ENCODE measurements at places on chromosomes 11 and 22.

DNA sequence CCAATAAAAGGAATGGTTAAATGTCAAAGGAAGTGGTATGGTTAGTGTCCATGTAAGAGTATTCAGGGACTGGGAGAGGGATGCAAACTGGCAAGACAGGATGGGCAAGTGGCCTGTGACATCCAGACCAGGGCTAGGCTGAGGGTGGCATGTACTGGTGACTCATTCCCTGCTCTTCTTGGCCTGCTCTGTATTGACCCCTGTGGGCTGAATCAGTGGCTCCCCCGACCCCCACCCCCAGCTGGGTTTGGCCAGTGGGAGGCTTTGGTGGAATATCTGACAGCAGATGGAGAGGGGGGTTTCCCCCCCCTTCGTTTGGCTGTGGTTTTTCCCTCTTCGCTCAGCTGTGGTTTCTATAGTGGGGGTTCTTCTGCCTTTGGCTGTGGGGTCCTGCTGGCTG is 87.7 kb downstream of the CSNK2A3 start:
- no peak for DNase-seq

GRCh38 chr22:23301591-23301990 is 121.3 kb downstream of the BCR start:
- no peak for DNase-seq

GRCh38 chr11:46207270-46207669 is 70.2 kb upstream of the CREB3L1 start:
- DNase-seq = no peak

DNA sequence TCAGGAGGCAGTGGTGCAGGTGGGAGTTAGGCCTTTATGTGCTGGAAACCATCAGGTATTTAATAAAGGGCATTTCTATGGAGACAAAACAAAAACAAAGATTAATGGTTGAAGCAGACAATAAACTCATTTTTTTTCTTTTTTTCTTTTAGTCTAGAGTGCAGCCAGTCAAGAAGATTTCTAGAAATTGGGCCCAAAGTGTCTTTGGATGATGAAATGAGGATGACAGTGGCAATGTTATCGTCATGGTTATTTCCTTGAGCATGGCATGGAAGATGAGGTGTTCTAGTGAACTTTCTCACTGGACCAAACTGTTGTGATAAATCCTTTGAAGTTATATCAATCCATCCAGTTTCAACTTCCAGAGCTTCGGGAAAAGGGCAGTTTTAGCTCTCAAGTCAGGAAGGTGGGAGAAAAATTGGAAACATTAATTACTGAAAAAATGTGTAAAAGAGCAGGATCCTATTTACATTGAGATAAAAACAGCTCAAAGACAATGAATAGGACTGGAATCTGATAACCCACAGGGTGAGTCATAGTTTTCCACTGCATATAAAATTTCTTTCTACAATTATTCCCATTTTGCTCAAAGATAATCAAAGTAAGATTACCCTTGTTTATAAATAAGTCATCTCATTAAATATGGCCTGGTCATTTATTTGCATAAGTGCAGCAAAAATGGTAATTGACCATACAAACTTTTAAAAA is 33.0 kb downstream of the PRR5L start:
- DNase-seq = no peak

GRCh38 chr11:123073343-123074057 is 11.6 kb upstream of the HSPA8 start:
- DNase-seq = no peak

DNA sequence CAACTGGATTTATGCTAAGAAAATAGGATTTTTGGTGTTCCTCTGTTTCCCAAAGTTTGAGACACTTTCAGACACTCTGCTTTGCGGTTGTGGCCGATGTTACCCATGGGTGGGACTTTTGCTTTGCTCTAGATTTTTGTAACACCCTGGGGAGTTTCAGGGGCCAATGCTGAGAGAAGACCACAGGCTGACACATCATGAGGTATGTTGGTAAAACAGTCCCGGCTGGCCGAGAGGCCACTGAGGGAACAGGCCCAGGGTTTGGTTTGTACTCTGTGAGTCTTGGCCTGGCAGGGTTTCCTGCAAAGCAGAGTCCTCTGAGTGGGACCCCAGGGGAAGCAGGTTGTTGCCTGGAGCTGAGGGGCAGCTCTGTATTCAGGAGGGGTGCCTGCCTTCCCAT is 78.5 kb upstream of the PITPNB start:
- peak; percentile 1 for DNase-seq

DNA sequence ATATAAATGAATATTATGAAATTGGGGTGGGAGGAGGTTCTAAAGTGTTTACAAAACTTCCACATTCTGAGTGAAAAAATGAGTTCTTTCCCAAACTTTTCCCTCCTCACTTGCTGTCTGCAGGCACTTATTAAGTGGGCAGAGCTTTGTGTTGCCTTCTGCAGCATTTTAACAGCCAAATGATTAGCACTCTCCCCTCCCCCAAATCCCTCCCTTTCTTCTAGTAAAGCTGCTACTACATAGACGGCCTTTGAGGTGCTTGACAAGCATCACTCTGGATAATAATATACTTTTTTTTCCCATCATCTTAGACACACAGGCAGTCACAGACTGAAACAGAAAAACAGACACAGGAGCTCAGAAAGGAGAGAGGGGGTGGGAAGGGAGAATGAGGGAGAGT is 493.5 kb downstream of the DLG2 start:
- no peak for DNase-seq

- peak; percentile 58 for DNase-seq
Observed at GRCh38 chr11:63920126-63920938, 3.4 kb upstream of the RCOR2 start.

DNA sequence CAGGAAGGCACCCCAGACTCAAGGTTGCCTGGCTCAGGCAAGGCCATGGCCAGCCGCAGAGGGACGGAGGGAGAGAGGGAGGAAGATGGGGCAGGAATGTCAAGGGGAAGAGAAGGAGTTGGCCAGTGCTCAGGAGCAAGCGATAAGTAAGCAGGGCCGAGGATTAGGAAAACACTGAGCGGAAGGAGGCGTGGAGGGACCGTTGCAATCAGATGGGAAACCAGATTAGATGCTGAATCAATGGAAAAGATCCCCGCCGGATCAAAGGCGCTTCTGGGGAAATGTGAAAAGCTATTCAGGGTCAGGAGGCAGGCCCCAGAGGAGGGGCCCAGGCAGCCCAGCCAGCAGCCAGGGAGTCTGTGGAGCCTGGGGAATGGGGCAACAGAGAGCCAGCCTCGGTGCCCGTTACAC is 26.6 kb upstream of the MYEOV start:
- DNase-seq = no peak

DNA sequence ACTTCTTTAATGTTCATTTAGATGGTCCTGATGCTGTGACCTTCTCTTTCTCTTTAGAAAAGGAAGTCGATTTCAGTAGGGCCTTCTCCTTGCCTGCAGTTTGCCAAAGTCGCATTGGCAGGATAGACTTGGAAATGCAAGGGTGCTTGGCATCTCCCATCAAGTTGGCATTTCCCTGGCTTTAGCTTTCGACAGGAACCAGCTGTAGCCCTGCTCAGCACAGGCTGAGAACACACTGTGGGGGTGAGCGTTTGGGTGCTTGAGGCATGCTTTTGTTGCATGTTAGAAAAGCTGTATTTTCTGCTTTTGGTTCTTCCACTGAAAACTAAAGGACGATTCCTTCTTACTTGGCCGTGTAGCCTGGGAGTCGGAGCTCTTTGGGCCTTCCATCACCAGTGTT is 37.7 kb downstream of the LDLRAD3 start:
- DNase-seq = no peak

GRCh38 chr11:9250139-9250582 is 15.0 kb downstream of the DENND5A start:
- no peak for DNase-seq

GRCh38 chr11:78720281-78720989 is 145.8 kb upstream of the NARS2 start:
- DNase-seq = no peak

DNA sequence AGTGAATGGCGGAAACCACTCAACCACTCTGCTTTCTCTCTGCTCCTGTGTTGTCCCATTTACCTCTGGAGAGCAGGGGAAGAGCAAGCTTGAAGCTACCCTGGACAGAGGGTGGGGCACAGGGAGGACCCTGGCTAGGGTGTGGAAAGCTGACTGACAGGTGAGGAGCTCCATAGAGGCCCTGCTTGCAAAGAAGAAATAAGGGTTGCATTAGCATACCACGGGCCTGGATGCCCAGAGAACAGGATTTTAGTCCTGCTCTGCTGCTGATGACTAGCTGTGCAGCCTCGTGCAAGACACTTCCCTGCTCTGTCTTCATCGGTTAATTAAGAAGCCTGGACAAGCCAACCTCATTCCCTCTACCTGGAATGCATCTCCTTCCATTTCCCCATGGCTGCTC is 135.0 kb downstream of the BUD13 start:
- no peak for DNase-seq

DNA sequence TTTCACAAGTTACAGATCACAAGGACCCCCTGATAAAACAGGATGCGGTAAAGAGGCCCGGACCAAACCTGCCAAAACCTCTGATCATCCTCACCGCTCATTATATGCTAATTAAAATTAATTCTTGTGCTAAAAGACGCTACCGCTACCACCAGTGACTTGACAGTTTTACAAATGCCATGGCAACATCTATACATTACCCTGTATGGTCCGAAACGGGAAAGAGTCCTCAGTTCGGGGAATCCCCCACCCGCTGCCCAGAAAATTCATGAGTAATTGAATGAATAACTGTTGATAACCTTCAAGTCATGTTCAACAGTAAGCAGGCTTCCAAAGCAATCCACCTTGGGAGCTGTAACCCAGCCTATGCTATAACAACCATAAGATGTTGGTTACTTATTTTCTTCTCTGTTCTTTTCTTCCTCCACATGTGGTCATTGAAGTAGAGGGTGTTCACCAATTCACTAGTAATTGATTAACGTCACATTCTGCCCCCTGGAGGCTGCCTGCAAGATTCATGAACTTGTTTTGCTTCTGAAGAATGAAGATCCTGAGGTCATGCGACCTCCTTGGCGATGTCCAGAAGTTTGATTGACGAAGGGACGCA is 20.6 kb downstream of the APOBEC3H start:
- DNase-seq = peak; percentile 68

GRCh38 chr11:46553814-46554212 is 40.0 kb downstream of the AMBRA1 start:
- DNase-seq = no peak

DNA sequence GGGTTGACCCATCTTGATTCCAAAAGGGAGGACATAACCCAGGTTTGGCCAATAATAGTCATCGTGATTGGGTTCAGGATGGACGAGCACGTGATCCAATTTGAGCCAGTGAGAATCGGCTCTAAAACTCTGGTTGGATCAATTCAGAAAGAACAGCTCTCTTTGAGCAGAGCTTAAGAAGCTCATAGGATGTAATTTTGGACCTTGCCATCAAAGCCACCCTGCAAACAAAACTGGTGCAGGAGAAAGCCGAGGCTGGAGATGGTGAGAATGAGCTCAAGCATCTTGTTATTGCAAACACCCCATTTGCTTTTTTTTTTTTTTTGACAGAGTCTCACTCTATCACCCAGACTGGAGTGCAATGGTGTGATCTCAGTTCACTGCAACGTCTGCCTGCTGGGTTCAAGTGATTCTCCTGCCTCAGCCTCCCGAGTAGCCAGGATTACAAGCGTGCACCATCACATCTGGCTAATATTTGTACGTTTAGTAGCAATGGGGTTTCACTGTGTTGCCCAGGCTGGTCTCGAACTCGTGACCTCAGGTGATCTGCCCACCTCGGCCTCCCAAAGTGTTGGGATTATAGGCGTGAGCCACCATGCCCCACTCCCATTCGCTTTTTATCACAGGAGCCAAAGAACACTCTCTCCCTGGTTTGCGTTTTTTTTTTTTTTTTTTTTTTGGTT is 13.8 kb upstream of the MIAT start:
- no peak for DNase-seq

GRCh38 chr22:38792833-38793232 is 1.1 kb downstream of the DNAL4 start:
- no peak for DNase-seq

DNA sequence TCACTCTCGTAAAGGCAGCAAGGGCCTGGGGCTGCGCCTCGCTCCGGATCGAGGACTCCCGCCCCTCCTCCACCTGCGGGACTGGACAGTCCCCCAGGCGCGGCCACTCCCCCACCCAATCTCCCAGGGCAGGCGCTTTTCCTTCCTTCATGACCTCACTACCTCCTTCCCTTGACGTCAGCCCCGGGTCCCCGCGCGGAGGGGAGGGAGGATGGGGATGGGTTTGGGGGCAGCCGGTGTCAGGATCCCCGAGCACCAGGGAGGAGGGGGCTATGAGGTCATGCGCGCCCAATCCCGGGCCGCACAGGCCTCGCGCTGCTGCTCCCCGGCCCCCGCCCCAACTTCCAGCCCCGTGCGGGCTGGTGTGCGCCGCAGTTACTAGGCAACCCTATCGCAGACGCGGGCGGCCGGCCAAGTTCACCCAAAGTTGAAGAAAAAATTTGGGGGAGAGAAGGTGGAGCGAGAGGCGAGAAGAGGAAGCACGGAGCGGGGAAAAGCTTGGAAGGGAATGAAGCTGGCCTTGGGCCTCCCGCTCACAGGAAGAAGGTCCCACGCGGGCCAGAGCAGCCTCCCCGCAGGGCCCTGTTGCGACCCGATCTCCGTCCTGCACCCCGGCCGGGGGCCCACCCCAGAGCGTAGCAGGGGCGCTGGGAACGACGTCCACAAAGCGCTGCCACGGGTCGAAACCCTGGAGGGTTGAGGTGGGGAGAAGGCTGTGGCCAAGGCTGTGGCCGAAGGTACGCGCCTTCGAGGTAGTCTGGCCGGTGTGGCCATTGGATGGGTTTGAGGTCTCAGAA is 8.3 kb downstream of the WT1 start:
- no peak for DNase-seq

GRCh38 chr22:22248878-22249277 is 4.3 kb downstream of the VPREB1 start:
- no peak for DNase-seq

DNA sequence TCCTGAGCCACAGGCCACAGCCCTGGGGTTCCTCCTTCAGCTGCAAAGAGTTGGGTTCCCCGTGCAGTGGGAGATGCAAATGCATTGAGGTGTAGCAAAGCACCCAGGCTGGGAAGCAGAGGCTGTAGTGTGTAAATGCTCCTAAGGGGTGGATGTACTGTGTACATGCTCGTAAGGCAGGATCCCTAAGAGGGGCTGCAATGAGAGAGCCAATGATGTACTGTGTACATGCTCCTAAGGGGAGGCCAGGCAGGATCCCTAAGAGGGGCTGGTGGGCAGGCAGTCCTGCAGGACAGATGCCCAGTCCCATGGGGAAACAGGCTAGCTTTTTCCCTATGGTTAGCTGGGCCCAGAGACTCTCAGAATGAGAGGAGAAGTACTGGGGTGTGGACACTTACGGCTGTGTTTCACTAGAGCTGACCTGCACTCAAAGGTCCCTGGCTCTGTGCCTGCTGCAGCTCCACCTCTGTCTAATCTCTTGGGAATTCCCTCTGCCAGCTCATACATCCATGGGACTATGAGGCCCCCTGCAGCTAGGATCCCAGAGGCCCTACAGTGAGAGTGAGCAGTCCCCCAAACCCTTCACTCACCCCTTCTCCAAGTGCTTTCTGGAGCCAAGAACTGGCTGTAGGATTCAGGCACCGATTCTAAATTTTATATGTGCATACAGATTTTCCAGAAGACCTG is 261.9 kb upstream of the LUZP2 start:
- DNase-seq = peak; percentile 65
